ENCODE measurements at places on chromosomes 5 and 9.

- H3K36me3 ChIP-seq, result no peaks in the 10 kb centered on the region
- no peaks in the 10 kb centered on the region for H3K27me3 ChIP-seq
- H3K4me3 ChIP-seq, result no peak overlapping the region
- DNase-seq, result no peak
- H3K27ac ChIP-seq, result no peak overlapping the region
- H3K4me1 ChIP-seq, result peaks cover 11% of the 10 kb centered on the region
These were observed 7.8 kb upstream of the DNAJC18 start for GRCh38 chr5:139446956-139447779.

DNA sequence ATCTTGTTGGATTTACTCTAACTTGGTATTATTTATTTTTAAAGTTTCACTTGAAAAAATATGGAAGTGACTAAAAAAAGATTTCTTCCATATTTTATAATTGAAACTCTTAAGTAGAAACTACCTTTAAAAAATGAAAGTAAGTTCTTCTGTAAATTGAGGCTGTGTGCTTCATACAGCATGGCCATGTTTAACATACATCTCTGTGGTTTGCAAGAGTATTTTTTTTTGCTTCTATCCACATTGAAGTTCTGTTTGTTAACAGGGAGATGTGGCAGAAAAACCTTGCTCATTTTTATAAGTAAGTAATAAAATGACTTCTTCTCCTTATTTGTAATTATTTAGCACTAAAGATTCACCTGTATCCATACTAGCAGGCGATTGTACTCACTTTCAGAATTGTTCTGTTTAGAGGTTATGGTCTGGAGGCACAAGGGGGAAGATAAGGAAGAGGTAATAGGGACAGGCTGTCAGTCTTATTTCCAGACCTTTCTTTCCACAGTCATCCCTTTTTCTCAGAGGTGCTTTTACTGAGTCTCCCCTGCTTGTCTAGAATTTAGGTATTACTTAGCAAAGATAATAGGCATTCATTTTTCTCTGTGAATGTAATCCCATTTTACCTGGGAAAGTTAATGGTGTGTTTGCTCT lies 16.0 kb downstream of the FYB1 start:
- H3K27me3 ChIP-seq, result no peaks in the 10 kb centered on the region
- no peaks in the 10 kb centered on the region for H3K36me3 ChIP-seq
- peaks cover 35% of the 10 kb centered on the region for H3K4me1 ChIP-seq

DNA sequence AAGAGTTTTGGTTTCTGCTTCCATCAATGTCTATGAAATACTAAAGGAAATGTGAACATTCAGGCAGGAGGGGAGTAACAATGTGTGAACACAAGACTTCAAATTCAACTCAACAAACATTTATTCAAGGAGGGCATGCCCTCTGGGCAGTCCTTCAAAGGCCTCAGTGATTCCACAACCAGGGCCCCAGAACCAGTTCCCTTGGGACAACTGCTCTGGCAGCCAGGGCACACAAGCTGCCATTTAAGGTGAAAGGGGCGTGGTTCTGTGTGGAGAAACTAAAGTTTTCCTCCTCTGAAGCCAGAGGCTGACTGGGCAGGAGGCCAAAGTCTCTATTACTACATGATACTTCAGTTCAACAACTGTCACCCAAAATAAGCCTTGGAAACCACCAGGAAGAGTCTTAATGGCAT lies 3.2 kb downstream of the RBM18 start:
- peaks cover 7% of the 10 kb centered on the region for H3K36me3 ChIP-seq
- peak overlapping the region; percentile 7 for H3K4me3 ChIP-seq
- no peak overlapping the region for H3K27ac ChIP-seq
- peaks cover 29% of the 10 kb centered on the region for H3K4me1 ChIP-seq

DNA sequence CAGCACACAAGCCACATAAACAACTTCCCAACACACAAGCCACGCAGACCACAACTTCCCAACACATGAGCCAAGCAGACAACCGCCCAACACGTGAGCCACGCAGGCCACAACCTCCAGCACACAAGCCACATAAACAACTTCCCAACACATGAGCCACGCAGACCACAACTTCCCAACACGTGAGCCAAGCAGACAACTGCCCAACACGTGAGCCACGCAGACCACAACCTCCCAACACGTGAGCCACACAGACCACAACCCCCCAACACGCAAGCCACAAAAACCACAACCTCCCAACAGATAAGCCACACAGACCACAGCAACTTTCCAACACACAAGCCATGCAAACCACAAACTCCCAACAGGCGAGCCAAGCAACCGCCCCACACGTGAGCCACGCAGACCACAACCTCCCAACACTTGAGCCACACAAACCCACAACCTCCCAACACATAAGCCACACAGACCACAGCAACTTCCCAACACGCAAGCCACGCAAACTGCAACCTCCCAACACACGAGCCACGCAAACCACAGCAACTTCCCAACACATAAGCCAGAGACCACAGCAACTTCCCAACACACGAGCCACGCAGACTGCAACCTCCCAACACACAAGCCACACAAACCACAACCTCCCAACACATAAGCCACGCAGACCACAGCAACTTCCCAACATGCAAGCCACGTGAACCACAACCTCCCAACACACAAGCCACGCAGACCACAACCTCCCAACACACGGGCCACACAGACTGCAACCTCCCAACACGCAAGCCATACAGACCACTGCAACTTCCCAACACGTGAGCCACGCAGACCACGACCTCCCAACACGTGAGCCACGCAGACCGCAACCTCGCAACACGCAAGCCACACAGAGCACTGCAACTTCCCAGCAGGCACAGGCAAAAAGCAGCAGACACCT lies 10.1 kb downstream of the BRD9 start:
- no peak for DNase-seq
- H3K4me1 ChIP-seq, result no peaks in the 10 kb centered on the region
- peaks cover 53% of the 10 kb centered on the region for H3K36me3 ChIP-seq
- no peak overlapping the region for H3K27ac ChIP-seq
- no peaks in the 10 kb centered on the region for H3K27me3 ChIP-seq

- H3K27ac ChIP-seq, result no peak overlapping the region
- H3K4me1 ChIP-seq, result no peaks in the 10 kb centered on the region
- DNase-seq, result no peak
- no peak overlapping the region for H3K4me3 ChIP-seq
These were observed 8.5 kb downstream of the ALG2 start for GRCh38 chr9:99213197-99213596.

DNA sequence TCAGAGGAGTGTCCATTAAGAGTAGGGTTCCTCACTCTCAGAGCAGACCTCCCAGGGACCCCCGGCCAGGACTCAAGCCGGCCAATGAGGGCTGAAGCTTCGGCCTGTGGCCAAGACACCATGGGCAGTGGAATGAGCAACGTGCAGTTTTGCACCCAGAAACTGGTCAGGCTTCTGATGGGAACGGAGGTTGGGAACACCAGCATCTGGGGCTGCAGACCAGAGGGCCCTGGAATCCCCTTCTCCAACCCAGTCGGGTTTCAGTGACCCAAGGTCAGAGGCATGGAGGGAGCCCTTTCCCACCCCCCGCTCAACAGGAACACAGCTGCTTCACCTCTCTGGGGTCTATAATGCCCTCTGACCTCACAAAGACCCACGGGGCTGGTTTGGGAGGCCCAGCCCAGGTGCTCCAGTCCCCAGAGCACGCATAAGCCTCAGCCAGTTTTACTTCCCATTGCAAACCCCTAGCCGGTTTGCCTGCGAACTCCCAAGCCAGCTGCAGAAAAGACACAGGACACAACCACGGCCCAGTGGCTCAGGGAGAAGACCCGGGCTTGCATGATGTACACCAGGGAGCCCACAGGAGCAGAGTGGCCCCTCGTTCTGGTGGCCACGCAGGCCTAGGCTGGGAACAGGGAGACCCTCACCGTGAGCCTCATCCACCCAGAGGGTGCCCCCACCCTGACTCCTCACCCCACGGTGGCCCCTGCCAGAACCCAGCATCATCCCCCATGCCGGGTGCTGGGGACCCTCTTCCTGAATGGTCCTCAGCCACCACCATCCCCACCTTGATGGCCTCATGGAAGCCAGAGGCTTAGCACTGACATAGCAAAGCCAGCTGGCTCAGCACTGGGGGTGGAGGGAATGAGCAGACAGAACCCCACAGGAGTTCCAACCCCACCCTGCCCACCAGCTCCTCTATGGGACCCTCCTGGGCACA lies 30.6 kb downstream of the VAV2 start:
- H3K36me3 ChIP-seq, result peaks cover 16% of the 10 kb centered on the region
- no peak for DNase-seq
- peak overlapping the region; percentile 82 for H3K27ac ChIP-seq
- no peaks in the 10 kb centered on the region for H3K27me3 ChIP-seq
- H3K4me1 ChIP-seq, result peaks cover 42% of the 10 kb centered on the region

DNA sequence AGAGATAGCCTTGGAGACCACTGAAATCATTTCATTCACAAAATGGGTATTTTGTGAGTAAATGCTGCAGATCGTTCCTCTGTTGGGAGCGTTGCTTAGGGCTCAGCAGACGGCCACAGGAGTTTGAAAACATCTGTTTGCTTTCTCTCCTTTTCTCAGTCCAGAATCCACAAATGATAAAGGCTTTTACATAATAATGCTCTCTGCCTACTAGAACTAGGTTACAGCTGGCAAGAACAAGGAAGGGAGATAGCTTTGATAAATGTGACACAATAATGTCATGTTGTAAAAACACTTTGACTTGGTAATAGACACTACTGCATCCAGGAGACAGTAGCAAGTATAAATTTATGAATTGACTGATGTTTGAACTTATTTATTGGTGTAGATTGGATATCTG lies 1072.4 kb upstream of the CDH6 start:
- H3K4me3 ChIP-seq, result no peak overlapping the region
- DNase-seq, result no peak
- no peak overlapping the region for H3K27ac ChIP-seq
- H3K36me3 ChIP-seq, result no peaks in the 10 kb centered on the region
- H3K27me3 ChIP-seq, result no peaks in the 10 kb centered on the region
- H3K4me1 ChIP-seq, result no peaks in the 10 kb centered on the region

GRCh38 chr5:17037751-17038150 lies 101.7 kb upstream of the MYO10 start:
- H3K4me3 ChIP-seq, result no peak overlapping the region
- H3K27me3 ChIP-seq, result no peaks in the 10 kb centered on the region
- DNase-seq, result no peak
- no peak overlapping the region for H3K27ac ChIP-seq
- peaks cover 6% of the 10 kb centered on the region for H3K4me1 ChIP-seq

DNA sequence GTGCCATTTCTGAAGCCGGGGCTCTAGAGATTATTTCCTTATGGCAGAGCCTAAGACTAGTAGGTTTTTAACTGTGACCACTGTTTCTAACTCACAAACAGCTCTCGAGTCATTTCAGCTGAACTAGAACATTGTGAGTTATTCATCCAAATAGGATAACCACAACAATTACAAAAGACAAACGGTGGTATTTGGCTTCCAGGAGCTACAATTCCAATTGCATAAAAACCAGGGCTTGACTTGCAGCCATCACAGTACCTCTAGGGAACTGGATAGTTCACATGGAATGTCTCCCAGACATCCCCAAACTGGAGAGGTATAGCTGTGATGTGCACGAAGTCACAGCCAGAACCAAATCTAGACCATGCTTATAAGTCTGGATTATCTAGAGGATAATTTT lies 224.8 kb downstream of the FAM114A2 start:
- DNase-seq, result no peak
- peaks cover under 1% of the 10 kb centered on the region for H3K4me1 ChIP-seq
- H3K27ac ChIP-seq, result no peak overlapping the region
- H3K4me3 ChIP-seq, result no peak overlapping the region
- peaks cover 24% of the 10 kb centered on the region for H3K27me3 ChIP-seq
- no peaks in the 10 kb centered on the region for H3K36me3 ChIP-seq

- no peak for DNase-seq
- H3K4me1 ChIP-seq, result peaks cover 45% of the 10 kb centered on the region
- H3K27me3 ChIP-seq, result peaks cover 2% of the 10 kb centered on the region
- peaks cover 9% of the 10 kb centered on the region for H3K36me3 ChIP-seq
- no peak overlapping the region for H3K4me3 ChIP-seq
- H3K27ac ChIP-seq, result peak overlapping the region; percentile 89
These were observed 4.1 kb downstream of the DNAJB5 start for GRCh38 chr9:34993502-34994259.

DNA sequence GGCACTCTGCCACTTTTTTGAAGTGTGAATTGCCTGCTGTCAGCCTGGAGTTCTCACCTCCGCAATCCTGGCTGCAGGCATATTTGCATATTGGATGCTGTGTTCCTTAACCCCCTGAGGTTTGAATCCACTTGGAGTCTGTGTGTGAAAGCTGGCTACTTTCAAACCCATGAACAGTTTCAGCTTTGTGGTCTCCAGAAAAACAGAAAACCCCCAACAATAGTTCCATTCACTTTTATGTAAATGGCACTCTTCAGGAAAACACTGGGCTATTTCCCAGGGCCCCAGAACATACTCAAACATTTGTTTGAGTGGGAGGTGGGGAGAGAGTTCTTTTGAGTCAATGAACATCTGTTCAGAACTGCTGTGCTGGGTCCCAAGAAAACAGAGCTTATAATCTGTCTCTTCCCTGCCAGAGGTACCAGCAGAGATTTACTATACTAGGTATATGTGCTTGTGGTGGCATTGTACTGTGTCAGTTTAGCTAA lies 5.0 kb downstream of the NUDT2 start:
- no peak overlapping the region for H3K27ac ChIP-seq
- H3K36me3 ChIP-seq, result no peaks in the 10 kb centered on the region
- H3K4me1 ChIP-seq, result peaks cover 9% of the 10 kb centered on the region

- no peaks in the 10 kb centered on the region for H3K36me3 ChIP-seq
- no peaks in the 10 kb centered on the region for H3K4me1 ChIP-seq
- no peak overlapping the region for H3K27ac ChIP-seq
- no peak overlapping the region for H3K4me3 ChIP-seq
These were observed 672.8 kb downstream of the ACTL7B start for GRCh38 chr9:108182950-108183381.

- DNase-seq, result no peak
- peaks cover 11% of the 10 kb centered on the region for H3K27me3 ChIP-seq
- no peaks in the 10 kb centered on the region for H3K4me1 ChIP-seq
- no peaks in the 10 kb centered on the region for H3K36me3 ChIP-seq
- no peak overlapping the region for H3K4me3 ChIP-seq
- no peak overlapping the region for H3K27ac ChIP-seq
These were observed 39.6 kb upstream of the SH3PXD2B start for GRCh38 chr5:172493906-172494305.

GRCh38 chr5:80143491-80143890 lies 108.3 kb downstream of the THBS4 start:
- H3K4me1 ChIP-seq, result peaks cover 36% of the 10 kb centered on the region
- H3K4me3 ChIP-seq, result no peak overlapping the region
- H3K36me3 ChIP-seq, result peaks cover 33% of the 10 kb centered on the region
- no peak for DNase-seq
- H3K27ac ChIP-seq, result no peak overlapping the region
- no peaks in the 10 kb centered on the region for H3K27me3 ChIP-seq

DNA sequence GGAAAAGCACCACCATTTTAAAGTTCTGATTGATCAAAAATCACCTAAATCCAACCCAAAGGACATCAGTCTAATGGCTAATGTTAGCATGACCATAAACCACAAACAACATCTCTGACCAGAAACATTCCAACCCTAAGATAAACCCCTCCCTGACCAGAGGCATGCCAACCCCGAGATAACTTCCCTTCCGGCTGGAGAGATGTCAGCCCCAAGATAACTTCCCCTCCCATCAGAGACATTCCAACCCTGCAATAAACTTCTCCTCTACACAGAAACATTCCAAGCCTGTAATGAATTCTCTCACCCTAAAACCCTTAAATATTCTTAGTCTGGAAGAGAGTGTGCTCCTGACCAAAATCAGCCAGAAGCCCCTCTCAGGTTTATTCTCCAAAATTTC lies 364.3 kb downstream of the KCNN2 start:
- no peaks in the 10 kb centered on the region for H3K27me3 ChIP-seq
- no peak overlapping the region for H3K27ac ChIP-seq
- H3K36me3 ChIP-seq, result peaks cover 12% of the 10 kb centered on the region
- no peak for DNase-seq

- H3K27me3 ChIP-seq, result no peaks in the 10 kb centered on the region
- H3K4me1 ChIP-seq, result peaks cover 12% of the 10 kb centered on the region
- no peak overlapping the region for H3K27ac ChIP-seq
These were observed 11.0 kb downstream of the HAVCR1 start for GRCh38 chr5:157047898-157048297.

Measured in mesothelial cell of epicardium (in vitro differentiated cells).